Left ventricle myocardium inferior (tissue), 1 donor: ENCODE measurements at places on chromosomes 1 and 21. TPM values are rescaled to one million over a fixed set of nuclear protein-coding genes. Genes with fewer than 3 reads are reported as not detected.

- no peak overlapping the region for H3K4me3 ChIP-seq
- peak; percentile 42 for DNase-seq
- H3K36me3 ChIP-seq: no peaks in the 10 kb centered on the region
- H3K4me1 ChIP-seq: peaks cover 36% of the 10 kb centered on the region
- no peak overlapping the region for H3K27ac ChIP-seq
Observed at GRCh38 chr1:25711555-25712298, 88.3 kb upstream of the SELENON start.

- H3K27me3 ChIP-seq: no peaks in the 10 kb centered on the region
- peak overlapping the region; percentile 42 for H3K4me3 ChIP-seq
- peaks cover 85% of the 10 kb centered on the region for H3K4me1 ChIP-seq
- H3K27ac ChIP-seq: peak overlapping the region; percentile 90
- DNase-seq: peak; percentile 52
- peaks cover 86% of the 10 kb centered on the region for H3K36me3 ChIP-seq
Observed at GRCh38 chr1:161207173-161207572, 5.0 kb downstream of the NDUFS2 start.

GRCh38 chr1:9279172-9279840 lies 13.4 kb upstream of the SPSB1 start:
- H3K4me1 ChIP-seq: peaks cover 12% of the 10 kb centered on the region
- H3K27me3 ChIP-seq: peaks cover 18% of the 10 kb centered on the region

DNA sequence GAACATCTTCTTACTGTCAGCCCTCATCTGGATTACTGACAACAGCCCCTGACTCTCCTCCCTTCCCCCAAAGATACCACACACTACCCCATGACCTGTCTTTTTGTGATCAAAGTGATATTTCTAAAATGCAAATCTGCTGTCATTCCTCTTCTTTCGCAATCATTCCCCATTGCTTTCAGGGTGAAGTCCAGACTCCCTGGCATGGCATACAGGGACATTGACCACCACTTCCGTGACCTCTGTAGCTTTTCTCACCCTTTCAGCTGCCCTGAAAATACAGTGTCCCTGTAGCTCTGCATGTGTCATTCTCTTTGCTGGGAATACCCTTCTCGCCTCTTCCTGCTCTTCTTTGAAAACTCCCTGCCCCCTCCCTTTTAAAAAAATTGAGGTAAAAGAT lies 4.1 kb downstream of the SERINC2 start:
- DNase-seq: no peak
- H3K36me3 ChIP-seq: no peaks in the 10 kb centered on the region
- no peak overlapping the region for H3K4me3 ChIP-seq

- no peak overlapping the region for H3K4me3 ChIP-seq
- peaks cover 23% of the 10 kb centered on the region for H3K27me3 ChIP-seq
- H3K36me3 ChIP-seq: no peaks in the 10 kb centered on the region
- H3K4me1 ChIP-seq: no peaks in the 10 kb centered on the region
Observed at GRCh38 chr1:199693724-199694123, 333.8 kb upstream of the NR5A2 start.

DNA sequence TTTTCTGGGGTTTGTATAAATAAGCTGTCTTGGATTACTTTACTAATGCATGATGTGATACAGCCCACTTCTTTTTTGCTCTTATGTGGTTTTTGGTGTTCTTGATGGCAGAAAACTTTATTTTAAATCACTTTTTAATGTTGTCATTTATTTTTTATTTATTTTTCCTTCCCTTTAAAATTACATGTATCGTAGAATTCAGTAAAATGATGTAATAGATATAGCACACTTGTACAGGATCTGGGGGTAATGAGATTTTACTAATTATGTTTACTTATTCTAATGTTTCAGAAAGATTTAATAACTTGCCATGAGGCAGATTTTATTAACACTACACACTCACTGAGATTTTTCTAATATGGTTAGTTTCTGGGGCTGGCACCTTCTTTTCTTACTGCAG lies 701 bp upstream of the B3GALT2 start:
- H3K36me3 ChIP-seq: peaks cover 2% of the 10 kb centered on the region
- no peaks in the 10 kb centered on the region for H3K27me3 ChIP-seq
- DNase-seq: no peak
- H3K4me3 ChIP-seq: peak overlapping the region; percentile 65

- peak overlapping the region; percentile 58 for H3K4me3 ChIP-seq
- DNase-seq: no peak
- H3K36me3 ChIP-seq: peaks cover 10% of the 10 kb centered on the region
- H3K27me3 ChIP-seq: no peaks in the 10 kb centered on the region
Observed at GRCh38 chr1:145979746-145980456, 15.4 kb downstream of the POLR3GL start.

GRCh38 chr1:26838474-26839338 lies 12.2 kb downstream of the ZDHHC18 start:
- DNase-seq: no peak
- no peaks in the 10 kb centered on the region for H3K27me3 ChIP-seq

DNA sequence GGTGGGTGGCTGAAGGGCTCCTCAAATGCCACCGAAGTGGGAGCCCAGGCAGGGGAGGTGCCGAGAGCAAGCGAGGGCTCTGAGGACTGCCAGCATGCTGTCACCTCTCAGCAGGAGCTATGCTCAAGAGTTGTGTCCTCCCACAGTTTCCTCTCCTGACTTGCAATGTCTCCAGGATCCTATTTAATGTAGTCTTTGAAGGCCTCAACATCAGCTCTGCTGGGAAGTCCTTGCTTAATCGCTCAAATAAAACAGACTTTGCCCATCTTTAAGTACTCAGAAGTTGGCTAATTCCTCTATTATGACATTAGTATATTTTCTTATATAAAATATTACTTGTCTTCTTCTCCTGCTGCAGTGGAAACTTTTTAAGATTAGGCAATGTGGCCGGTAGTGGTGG lies 154.2 kb upstream of the NRIP1 start:
- peaks cover 23% of the 10 kb centered on the region for H3K4me1 ChIP-seq
- no peaks in the 10 kb centered on the region for H3K27me3 ChIP-seq
- no peak overlapping the region for H3K27ac ChIP-seq

- H3K4me3 ChIP-seq: no peak overlapping the region
- no peaks in the 10 kb centered on the region for H3K36me3 ChIP-seq
- no peak overlapping the region for H3K27ac ChIP-seq
Observed at GRCh38 chr1:114097109-114097508, 56.6 kb downstream of the SYT6 start.

GRCh38 chr1:226763905-226764264 lies 24.8 kb upstream of the ITPKB start:
- DNase-seq: no peak
- no peaks in the 10 kb centered on the region for H3K36me3 ChIP-seq
- no peak overlapping the region for H3K4me3 ChIP-seq
- H3K27ac ChIP-seq: no peak overlapping the region
- H3K4me1 ChIP-seq: no peaks in the 10 kb centered on the region
- H3K27me3 ChIP-seq: peaks cover 28% of the 10 kb centered on the region

- no peaks in the 10 kb centered on the region for H3K27me3 ChIP-seq
- H3K36me3 ChIP-seq: peaks cover 76% of the 10 kb centered on the region
- no peak for DNase-seq
- H3K4me1 ChIP-seq: peaks cover 72% of the 10 kb centered on the region
- H3K4me3 ChIP-seq: peak overlapping the region; percentile 99
- H3K27ac ChIP-seq: peak overlapping the region; percentile 96
Observed at GRCh38 chr1:1400576-1401456, 1.7 kb upstream of the CCNL2 start.

DNA sequence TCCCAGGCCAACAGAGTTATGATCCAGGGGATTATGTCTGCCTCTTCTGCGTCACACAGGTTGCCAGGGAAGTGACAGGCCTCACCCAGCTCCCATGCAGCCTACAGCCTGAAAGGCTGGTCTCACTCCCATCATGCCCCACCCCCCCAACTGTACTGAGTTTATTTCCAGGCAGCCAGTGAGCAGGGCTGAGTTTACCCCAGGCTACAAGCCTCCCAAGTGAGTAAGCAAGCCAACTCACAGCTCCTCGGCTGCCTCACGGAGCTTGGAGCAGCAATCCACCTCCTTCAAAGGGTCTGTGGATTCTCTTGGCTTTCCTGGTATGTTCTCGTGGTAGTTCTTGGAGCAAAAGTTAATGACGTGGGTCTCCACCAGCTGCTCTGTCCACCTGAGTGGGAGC lies 1147.6 kb upstream of the ADGRL4 start:
- H3K4me3 ChIP-seq: no peak overlapping the region
- no peaks in the 10 kb centered on the region for H3K4me1 ChIP-seq
- no peak overlapping the region for H3K27ac ChIP-seq
- no peaks in the 10 kb centered on the region for H3K27me3 ChIP-seq
- DNase-seq: no peak

- H3K27ac ChIP-seq: no peak overlapping the region
- no peak overlapping the region for H3K4me3 ChIP-seq
- no peaks in the 10 kb centered on the region for H3K36me3 ChIP-seq
- peaks cover 36% of the 10 kb centered on the region for H3K4me1 ChIP-seq
Observed at GRCh38 chr1:15342408-15342967, 67.2 kb upstream of the EFHD2 start.

GRCh38 chr1:18939398-18940302 lies 16.8 kb downstream of the IFFO2 start:
- H3K27me3 ChIP-seq: no peaks in the 10 kb centered on the region
- no peaks in the 10 kb centered on the region for H3K36me3 ChIP-seq
- H3K27ac ChIP-seq: no peak overlapping the region
- peaks cover 58% of the 10 kb centered on the region for H3K4me1 ChIP-seq
- DNase-seq: no peak

GRCh38 chr1:33468531-33468930 lies 3.9 kb upstream of the ZSCAN20 start:
- H3K27ac ChIP-seq: no peak overlapping the region
- DNase-seq: no peak
- peaks cover 43% of the 10 kb centered on the region for H3K4me1 ChIP-seq
- H3K36me3 ChIP-seq: no peaks in the 10 kb centered on the region
- no peak overlapping the region for H3K4me3 ChIP-seq

DNA sequence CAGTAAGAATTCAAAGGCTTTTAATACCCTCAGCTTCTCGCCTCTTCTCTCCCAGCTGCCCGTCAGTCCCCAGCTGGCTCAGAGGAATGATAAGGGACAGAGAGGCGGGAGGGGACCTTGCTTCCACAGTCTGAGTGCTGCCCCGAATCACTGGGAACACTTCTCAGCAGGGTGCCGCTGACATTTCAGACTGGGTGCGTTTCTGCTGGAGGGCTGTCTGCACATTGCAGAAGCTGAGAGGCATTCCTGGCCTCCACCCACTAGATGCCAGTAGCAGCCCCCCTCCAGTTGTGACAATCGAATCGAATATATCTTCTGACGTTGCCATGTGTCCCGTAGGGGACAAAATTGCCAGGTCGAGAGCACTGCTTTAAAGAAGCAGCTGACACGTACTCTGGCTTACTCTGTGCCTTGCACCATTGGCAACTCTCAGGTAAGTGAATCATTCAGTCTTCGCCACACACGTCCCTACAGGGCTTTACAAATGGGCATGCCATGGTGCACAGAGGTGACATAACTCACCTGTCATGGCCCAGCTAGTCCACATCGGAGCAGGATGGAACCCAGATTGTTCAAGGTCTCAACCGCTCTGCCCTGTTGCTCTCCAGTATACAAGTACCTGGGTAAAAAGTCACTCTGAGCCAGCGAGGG lies 23.9 kb downstream of the CTNNBIP1 start:
- peaks cover 86% of the 10 kb centered on the region for H3K4me1 ChIP-seq
- no peaks in the 10 kb centered on the region for H3K36me3 ChIP-seq
- H3K4me3 ChIP-seq: peak overlapping the region; percentile 3
- H3K27me3 ChIP-seq: no peaks in the 10 kb centered on the region
- DNase-seq: peak; percentile 37

GRCh38 chr1:64476251-64476952 lies 6.5 kb downstream of the CACHD1 start:
- peaks cover 84% of the 10 kb centered on the region for H3K4me1 ChIP-seq
- H3K4me3 ChIP-seq: no peak overlapping the region
- H3K27ac ChIP-seq: peak overlapping the region; percentile 43
- DNase-seq: no peak
- H3K27me3 ChIP-seq: peaks cover under 1% of the 10 kb centered on the region

GRCh38 chr1:204257446-204257845 lies 43.7 kb upstream of the GOLT1A start:
- DNase-seq: no peak
- H3K4me3 ChIP-seq: no peak overlapping the region
- no peak overlapping the region for H3K27ac ChIP-seq
- H3K27me3 ChIP-seq: no peaks in the 10 kb centered on the region

- H3K4me1 ChIP-seq: peaks cover 9% of the 10 kb centered on the region
- no peak overlapping the region for H3K4me3 ChIP-seq
- peak overlapping the region; percentile 38 for H3K27ac ChIP-seq
- no peaks in the 10 kb centered on the region for H3K27me3 ChIP-seq
- DNase-seq: no peak
Observed at GRCh38 chr1:225868631-225869330, 13.4 kb downstream of the TMEM63A start.

DNA sequence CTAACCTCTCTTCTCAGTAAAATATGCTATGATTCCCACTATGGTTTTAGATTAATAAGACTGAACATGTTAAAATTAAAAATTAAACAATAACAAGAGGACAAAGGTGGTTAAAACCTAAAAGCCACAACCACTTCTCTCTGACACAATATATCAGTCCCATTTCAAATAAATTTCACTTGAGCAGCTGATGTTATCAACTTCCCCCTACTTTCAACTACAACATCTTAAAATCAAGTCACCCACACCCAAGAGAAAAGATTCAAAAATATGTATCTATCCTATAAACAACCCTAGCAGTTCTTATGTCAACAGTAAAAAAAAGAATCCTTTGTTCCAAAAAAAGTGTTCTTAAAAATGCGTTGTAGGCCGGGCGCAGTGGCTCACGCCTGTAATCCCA lies 7.5 kb downstream of the PUM1 start:
- peaks cover 95% of the 10 kb centered on the region for H3K4me1 ChIP-seq
- no peak for DNase-seq
- peaks cover 36% of the 10 kb centered on the region for H3K36me3 ChIP-seq
- no peaks in the 10 kb centered on the region for H3K27me3 ChIP-seq
- H3K4me3 ChIP-seq: no peak overlapping the region

- H3K27ac ChIP-seq: peak overlapping the region; percentile 95
- no peaks in the 10 kb centered on the region for H3K27me3 ChIP-seq
- H3K4me3 ChIP-seq: no peak overlapping the region
- DNase-seq: no peak
Observed at GRCh38 chr1:42170779-42171621, 6.5 kb upstream of the GUCA2A start.

- H3K4me1 ChIP-seq: peaks cover 65% of the 10 kb centered on the region
- no peak overlapping the region for H3K4me3 ChIP-seq
- peaks cover 62% of the 10 kb centered on the region for H3K36me3 ChIP-seq
- DNase-seq: no peak
- H3K27ac ChIP-seq: peak overlapping the region; percentile 7
- H3K27me3 ChIP-seq: no peaks in the 10 kb centered on the region
Observed at GRCh38 chr1:232438476-232438875, 191.5 kb downstream of the SIPA1L2 start.

- H3K27me3 ChIP-seq: no peaks in the 10 kb centered on the region
- H3K4me1 ChIP-seq: peaks cover 57% of the 10 kb centered on the region
- H3K4me3 ChIP-seq: peak within 1 kb of the TSS; percentile 73
Observed at GRCh38 chr1:89198491-89199072, at the start of gene GBP4. Gene GBP4, minus strand, starts transcription at chr1:89198942. Its CDS starts 108 bp downstream, at chr1:89198834.

GRCh38 chr1:189237008-189237407 lies 1240.7 kb downstream of the BRINP3 start:
- no peaks in the 10 kb centered on the region for H3K27me3 ChIP-seq
- no peak overlapping the region for H3K27ac ChIP-seq
- H3K4me1 ChIP-seq: no peaks in the 10 kb centered on the region
- no peak overlapping the region for H3K4me3 ChIP-seq

GRCh38 chr21:28074676-28075075 lies 918.0 kb downstream of the LTN1 start:
- DNase-seq: no peak
- H3K27ac ChIP-seq: no peak overlapping the region
- no peaks in the 10 kb centered on the region for H3K27me3 ChIP-seq

The MATN1 gene
- not detected for total RNA-seq

The FLG2 gene
- not detected for total RNA-seq

The ZMPSTE24 gene
- 33.8 TPM for total RNA-seq

The OR2T29 gene
- total RNA-seq: not detected

The STIL gene
- 0.58 TPM for total RNA-seq

The TAL1 gene
- total RNA-seq: 4.3 TPM

The OR14K1 gene
- total RNA-seq: not detected

The HRNR gene
- not detected for total RNA-seq
